ENCODE measurements at places on chromosomes 11 and 22.

DNA sequence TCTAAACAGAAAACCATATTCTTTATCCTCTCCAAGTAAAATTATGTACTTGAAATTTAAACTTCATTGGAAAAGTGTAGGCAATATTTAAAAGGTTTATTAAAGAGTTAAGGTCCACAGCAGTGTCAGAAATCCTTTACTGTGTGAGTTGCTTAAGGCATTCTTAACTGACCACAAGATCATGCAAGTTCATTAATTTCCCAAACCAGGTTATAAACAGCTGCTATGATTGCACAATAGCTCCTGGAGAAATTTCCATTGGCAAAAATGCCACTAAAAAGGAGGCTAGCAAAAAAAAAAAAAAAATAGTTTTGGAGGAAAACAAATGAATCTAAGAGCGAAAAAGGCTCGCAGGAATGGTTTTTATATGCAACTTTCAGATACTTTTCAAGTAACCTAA is 106.2 kb downstream of the ETS1 start:
- peak; percentile 41 for DNase-seq

- DNase-seq: no peak
These were observed 74.6 kb upstream of the YWHAH start for GRCh38 chr22:31869739-31870138.

GRCh38 chr22:21688706-21689381 is 23.0 kb downstream of the PPIL2 start:
- no peak for DNase-seq

DNA sequence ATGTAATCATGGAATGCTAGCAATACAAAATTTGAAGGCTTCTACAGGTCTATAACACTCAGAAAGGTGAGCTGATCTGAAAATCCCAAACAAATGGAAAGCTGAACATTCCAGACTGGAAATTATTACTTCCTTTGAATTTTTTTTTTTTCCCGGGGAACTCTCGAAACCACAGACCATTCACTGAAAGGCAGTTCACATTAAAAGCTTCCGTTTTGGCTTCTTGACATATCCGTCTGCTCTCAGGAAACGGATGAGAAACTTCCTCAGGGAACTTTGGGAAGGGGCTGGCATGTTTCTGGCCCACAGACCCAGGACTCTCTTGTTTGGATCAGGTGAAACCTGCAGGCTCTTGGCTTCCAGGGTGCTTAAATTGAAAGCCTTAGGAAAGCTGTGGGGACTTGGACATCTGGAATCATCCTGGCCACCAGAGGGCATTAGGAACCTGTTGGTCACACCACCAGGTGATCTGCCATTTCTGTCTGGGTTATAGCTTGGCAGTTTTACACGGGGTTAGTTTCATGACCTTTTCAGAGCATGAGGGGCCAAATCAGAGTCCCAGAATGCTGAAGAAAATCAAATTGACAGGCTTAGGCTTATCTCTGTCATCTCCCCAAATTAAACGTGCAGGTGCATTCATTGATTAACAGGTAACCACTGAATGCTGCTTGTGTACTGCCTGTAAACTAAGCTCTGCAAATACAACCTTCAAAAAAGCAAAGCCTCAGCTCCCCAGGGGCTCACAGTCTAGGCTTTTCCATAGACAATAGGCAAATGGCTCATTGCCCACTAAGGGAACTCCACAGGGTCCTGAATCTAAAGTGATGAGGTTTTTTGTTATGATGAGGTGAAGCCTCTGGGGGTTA is 22.7 kb upstream of the GRAMD1B start:
- peak; percentile 41 for DNase-seq

GRCh38 chr22:38021206-38021605 is 36.0 kb upstream of the PICK1 start:
- DNase-seq: no peak

DNA sequence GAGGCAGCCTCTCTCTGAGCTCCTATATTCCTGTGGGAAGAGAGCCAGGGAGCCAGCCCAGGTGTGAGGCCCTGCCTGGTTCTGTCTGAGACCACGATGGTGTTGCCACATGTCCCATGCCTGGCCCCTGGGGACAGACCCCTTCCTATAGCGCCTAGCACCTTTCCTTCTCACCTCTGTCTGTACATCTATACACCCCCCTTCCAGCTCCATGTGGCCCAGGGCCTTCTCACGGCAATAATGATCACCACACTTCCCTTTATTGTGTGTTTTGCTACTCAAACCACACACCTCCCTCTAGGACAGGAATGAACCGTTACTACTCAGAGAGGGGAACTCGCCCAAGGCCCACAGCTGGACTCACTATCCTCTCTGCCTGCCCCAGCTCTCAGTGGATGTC is 12.8 kb downstream of the CD82 start:
- no peak for DNase-seq

- DNase-seq: no peak
These were observed 5.3 kb upstream of the OR52M1 start for GRCh38 chr11:4539603-4540219.

GRCh38 chr11:859394-860131 is 16.9 kb downstream of the TSPAN4 start:
- no peak for DNase-seq

DNA sequence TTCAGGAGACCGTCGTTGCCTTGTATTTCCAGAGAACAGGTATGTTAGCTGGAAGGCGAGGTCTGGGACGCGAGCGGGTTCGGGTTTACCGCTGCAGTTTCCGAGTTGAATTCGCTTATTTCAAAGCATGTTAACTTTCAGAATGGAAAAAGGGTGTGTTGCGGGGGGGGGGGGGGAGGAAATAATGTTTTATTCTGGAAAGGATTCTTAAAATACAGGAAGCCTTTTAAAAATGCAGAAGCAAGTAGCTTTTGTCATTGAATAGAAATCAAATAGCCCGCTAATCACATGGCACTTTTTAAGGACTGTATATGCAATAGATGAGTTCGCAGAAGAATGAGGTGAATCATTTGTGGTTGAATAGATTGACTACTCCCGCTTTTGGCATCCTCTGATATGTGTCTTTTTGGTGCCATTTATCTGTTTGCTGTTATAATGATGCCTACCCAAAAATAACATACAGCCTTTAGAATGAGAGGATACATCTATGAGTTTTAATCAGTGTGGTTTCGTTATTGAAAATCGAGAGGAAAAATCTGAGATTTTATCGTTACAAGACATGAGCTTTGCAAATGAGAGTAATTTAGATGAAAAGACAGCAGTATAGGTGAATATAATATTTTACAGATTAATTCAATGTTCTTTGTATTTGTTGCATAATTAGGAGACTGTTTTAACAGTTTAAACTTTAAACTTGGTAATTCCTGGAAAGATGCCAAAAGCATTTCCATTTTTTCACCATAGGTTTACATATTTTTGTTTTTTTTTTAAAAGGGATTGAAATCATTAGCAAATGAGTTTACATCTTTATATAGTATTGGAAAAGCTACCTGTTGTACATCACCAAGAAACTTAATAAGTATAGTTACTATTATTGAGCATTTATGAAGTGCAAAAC is 1.7 kb downstream of the PDE3B start:
- DNase-seq: no peak

DNA sequence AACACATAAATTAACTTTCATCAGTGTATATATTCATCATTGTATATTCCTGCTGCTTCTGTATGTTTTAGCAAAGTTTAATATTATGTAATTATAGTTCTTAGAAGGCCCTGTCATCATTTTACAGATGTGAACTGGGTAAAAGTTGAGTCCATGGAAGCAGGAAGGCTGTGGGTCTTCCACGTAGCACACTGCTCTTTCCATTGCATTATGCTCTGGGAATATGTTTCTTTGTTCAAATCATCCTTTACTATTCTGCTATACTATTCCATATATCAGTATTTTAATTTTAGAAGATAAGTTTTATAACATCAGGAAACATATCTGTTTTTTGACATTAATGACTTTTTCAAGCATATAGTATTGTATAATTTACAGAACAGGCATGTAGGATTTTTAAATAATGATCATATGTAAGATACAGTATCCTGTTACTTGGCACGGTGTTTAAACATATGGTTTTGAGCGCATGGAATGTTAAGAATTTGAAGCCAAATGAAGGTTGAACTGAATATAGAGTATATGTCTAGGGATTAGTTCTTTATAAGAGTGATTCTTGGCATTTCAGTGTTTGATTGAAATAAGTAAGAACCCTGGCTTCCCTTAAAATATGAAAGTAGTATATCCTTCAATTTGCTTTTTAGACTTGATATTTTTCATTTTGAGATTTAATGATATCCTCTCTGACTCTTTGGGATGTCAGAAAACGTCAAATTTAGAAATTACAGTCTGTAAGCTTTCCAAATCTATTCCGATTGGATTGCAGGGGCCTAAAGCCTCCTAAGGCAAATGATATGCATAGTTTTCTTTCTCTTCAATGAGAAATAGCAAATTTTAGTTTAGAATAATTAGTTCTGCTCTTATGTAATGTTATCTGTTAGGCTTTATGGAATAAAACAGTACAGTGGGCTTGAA is 8.6 kb downstream of the CCDC81 start:
- DNase-seq: no peak

DNA sequence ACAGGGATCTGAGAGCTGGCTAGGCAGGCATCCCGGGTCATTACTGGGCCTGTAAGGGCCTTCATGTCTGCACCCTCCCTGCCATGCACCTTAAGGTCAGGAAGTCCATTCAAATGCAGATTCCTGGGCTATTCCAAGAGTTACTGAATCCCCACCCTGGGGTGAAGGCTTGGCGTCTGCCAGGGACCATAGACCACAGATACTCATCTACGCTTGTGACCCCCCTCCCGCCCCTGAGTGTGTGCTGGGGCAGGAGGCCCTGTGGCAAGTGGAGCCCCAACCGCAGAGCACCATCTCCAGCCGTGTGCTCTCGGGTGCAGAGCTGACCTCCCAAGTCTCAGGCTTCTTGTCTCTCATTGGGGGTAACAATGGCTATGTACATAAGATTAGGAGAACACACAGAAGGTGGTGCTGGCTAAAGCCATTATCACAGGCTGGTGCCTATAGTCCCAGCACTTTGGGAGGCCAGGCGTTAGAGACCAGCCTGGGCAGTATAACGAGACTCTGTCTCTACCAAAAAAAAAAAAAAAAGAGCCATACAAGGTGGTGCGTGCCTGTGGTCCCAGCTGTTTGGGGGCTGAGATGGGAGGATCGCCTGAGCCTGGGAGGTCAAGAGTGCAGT is 19.1 kb upstream of the KCNQ1OT1 start:
- no peak for DNase-seq

- no peak for DNase-seq
These were observed 1032.0 kb downstream of the BRD1 start for GRCh38 chr22:48795664-48796063.

DNA sequence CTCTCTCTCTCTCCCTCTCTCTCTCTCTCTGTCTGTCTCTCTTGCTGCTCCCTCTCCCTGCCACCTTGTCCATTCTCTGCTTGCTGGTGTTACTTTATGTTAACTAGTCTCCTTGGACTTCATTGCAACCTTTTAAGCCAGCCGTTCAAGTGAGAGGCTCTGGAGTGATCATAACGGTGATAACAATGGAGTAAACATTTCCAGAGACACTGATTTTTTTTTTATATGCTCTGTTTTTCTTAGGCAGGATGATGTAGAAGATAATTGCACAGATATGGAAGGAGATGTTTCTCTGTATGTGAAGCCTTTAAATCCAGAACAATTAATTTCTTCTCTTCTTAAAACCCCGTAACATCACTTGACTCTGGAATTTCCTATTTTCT is 287.7 kb downstream of the TMEM135 start:
- DNase-seq: no peak

GRCh38 chr11:45931739-45932138 is 9.3 kb downstream of the LARGE2 start:
- DNase-seq: no peak

- no peak for DNase-seq
These were observed 135.6 kb downstream of the ST3GAL4 start for GRCh38 chr11:126491092-126491491.

DNA sequence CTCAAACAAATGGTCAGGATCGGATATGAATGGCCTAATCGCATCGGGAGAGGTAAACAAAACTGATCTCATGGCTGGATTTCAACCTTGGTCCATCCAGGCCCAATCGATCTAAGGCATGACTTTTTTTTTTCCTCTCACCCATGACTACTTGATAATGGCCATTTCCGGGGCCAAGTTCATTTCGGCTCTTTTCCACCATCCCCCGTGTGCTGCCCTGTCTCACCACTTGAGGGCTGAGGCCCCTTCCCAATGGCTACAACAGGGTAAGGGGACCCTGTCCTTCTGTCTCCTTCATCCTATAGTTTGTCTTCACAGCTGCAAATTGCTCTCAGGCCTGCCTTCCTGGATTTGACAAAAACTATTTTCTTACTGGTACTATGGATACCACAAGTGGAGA is 26.7 kb downstream of the GRAP2 start:
- no peak for DNase-seq

DNA sequence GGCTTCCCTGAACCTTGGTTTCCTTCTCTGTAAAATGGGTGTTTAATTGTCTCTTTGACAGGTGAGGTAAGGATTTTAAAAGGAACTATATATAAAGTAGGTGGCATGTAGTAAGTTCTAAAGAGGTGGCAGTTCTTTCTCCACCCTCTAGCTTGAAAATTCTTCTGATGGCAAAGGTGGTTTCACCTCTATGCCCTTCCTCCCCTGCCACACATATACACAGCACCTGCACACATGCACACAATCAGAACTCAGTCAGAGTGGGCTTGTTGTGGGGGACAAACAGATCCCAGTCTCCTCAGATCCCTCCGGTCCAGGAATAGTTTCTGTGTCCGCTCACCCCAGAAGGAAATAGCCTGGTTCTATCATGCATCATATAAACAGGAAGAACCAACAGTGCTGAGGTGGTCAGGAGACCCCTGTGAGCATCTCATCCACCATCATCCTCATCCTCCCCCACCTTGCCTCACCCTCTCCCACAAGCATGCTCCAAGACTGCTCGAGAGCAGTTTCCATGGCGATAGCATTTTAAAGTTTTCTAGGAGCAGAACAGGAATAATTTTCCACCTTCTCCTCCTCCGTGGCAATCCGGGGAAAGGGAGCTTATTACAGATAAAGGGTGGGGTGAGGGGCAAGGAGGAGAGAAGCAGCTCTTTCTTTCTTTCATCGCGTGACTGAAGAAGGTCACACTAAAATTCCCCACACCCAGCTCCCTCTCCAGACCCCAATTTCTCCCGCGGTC is 123.6 kb downstream of the CHST1 start:
- no peak for DNase-seq

DNA sequence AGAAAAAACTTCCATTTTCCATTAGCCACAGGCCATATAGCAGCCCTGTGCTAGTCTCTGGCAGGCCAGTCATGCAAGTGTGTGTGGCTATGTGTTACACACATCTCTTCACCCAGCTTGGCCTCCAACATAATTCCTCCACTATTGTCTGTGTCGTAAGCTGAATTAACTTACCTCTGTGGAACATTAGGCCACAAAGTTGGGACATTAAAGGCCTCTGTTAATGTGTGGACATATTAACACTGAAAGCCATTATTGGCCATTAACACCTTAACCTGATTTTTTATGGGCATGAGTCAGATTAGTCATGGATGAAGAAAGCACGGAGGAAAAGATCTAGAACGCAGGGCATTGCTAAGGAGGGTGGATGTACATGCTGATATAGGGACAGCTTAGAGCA is 100.1 kb downstream of the DBX1 start:
- DNase-seq: no peak

GRCh38 chr11:105705786-105706530 is 96.1 kb downstream of the GRIA4 start:
- DNase-seq: no peak

GRCh38 chr22:50136581-50137015 is 33.9 kb upstream of the PANX2 start:
- DNase-seq: no peak
